ENCODE measurements at places on chromosomes 2 and 18. TPM values are rescaled to one million over a fixed set of nuclear protein-coding genes. Genes with fewer than 3 reads are reported as not detected.

FAM161A gene
- total RNA-seq: 6.7 TPM

DNA sequence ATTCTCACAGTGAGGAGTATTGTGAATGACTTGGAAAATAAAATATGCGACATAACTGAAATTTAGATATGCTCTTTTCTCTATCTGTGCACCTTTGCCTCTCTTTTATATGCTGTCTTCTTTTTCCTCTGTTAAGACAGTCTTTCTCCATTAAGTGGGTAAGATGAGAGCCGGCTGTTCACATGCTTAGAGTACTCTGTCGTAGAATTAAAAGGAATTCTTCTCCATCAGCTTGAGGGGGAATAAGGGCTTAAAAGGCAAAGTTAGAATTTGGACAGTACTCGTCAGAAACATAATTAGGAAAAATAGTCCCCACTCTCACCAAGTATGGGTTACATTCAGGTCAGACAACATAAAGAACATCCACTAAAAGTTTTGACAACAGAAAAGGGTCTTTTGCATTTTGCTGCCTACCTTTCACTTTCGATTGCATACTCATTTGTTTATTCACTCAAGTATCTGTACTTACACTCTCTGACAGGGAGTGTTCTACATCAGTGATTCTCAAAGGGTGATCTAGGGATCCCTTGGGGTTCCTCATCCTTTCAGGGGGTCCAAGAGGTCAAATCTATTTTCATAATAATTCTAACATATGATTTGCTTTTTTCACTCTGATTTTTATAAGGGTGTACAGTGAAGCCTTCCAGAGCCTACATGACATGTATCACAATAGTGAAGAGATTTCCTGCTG lies 48.0 kb downstream of the ARHGAP15 start:
- H3K4me1 ChIP-seq: no peaks in the 10 kb centered on the region
- no peak overlapping the region for H3K27ac ChIP-seq
- peak overlapping the region; percentile 5 for H3K4me3 ChIP-seq
- H3K36me3 ChIP-seq: no peaks in the 10 kb centered on the region

GRCh38 chr18:51162617-51163016 lies 34.9 kb downstream of the MEX3C start:
- H3K27me3 ChIP-seq: no peaks in the 10 kb centered on the region
- no peaks in the 10 kb centered on the region for H3K4me1 ChIP-seq
- H3K27ac ChIP-seq: no peak overlapping the region
- H3K36me3 ChIP-seq: no peaks in the 10 kb centered on the region

DNA sequence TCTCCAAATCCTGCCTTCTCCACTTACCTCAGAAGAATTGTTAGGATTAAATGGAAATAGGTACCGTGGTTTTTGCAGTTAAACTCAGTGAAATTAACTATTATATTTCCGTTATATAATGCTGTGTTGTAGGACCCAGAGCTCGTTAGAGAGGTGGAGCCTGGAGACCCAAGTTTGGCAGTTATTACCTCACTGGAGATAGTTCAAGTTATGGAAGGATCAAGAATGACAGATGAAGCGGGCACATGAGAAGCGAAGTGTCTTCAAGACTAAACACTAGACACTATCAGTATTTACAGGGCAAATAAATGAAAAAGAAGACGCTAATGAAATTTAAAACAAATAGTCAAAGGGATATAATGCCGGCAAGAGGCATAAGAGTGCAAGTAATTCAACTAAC lies 866 bp downstream of the CWC22 start:
- DNase-seq: no peak
- no peaks in the 10 kb centered on the region for H3K27me3 ChIP-seq
- no peaks in the 10 kb centered on the region for H3K36me3 ChIP-seq
- H3K4me1 ChIP-seq: peaks cover 54% of the 10 kb centered on the region
- peak overlapping the region; percentile 88 for H3K4me3 ChIP-seq
